Foreskin keratinocyte (primary cell): ENCODE measurements at places on chromosomes 13 and 19. TPM values are rescaled to one million over a fixed set of nuclear protein-coding genes. Genes with fewer than 3 reads are reported as not detected.

GRCh38 chr13:98014766-98015165, 61.3 kb downstream of the IPO5 start:
- peak; percentile 33 for DNase-seq

GRCh38 chr13:36131931-36132297, 732 bp upstream of the DCLK1 start:
- no peak for DNase-seq

DNA sequence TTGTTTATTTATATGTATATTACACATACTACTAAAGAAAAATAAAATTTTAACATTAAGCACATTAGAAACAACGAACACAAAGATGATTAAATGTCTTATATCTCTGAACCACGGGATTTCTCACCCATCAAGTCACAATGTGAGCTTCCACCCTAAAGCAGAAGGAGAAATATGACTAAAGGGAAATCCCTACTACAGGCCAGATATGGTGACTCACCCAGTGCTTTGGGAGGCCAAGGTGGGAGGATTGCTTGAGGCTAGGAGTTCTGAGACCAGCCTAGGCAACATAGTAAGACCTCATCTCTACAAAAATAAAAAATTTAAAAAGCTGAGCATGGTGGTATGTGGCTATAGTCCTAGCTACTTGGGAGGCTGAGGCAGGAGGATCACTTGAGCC, 24.6 kb downstream of the DCT start:
- DNase-seq: peak; percentile 11

DNA sequence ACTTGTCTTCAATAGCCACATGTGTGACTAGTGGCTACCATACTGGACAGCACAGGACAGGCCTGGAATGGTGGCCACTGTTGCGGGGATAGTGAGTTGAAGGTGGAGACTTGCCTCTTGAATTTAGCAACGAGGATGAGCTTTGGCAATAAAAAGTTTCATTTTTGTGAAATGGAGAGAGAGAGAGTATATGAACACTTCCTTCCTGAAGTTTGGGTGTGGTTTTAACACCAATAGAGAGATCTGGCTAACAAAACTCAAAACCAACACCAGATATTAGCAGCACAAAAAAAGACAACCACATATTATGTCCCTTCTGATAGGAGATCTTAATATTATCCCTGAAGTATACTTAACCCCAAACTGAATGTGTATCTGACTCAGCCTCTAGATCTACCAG, 6.3 kb upstream of the LRFN3 start:
- no peak for DNase-seq

Gene THSD8
- 9.3 and 14.7 TPM in 2 replicates for total RNA-seq

- no peak for DNase-seq
Observed at GRCh38 chr19:35692010-35692409, 12.3 kb upstream of the ZBTB32 start.

Gene RUBCNL
- 0.10 TPM in 1 of 2 replicates, not detected in the other for total RNA-seq

GRCh38 chr13:54029226-54029625, 1000.6 kb downstream of the OLFM4 start:
- peak; percentile 64 for DNase-seq

GRCh38 chr13:94093652-94094315, 385.7 kb downstream of the DCT start:
- no peak for DNase-seq

- DNase-seq: no peak
Observed at GRCh38 chr13:21528616-21529015, 69.5 kb upstream of the ZDHHC20 start.

Gene IGFL3
- total RNA-seq: 2.3 and 5.2 TPM in 2 replicates

Gene TEX29
- total RNA-seq: not detected in 2 replicates

DNA sequence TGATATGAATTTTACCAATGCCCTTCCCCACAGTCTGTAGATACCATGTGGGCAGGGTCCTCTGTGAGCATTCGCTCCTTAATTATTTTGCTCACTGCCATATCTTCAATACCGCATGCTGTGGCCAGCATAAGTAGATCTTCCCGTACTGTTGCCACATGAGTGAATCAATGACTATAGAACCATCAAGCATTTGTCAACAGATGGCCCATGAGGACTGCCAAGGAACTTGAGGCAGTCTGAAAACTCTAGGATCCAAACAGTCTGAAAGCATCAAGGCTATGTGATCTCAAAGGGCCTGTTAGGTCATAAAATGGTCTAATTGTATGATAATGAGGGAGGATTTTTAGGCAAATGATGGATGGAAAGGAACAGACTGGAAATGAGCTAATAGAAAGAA, 27.4 kb upstream of the GPR12 start:
- DNase-seq: no peak

DNA sequence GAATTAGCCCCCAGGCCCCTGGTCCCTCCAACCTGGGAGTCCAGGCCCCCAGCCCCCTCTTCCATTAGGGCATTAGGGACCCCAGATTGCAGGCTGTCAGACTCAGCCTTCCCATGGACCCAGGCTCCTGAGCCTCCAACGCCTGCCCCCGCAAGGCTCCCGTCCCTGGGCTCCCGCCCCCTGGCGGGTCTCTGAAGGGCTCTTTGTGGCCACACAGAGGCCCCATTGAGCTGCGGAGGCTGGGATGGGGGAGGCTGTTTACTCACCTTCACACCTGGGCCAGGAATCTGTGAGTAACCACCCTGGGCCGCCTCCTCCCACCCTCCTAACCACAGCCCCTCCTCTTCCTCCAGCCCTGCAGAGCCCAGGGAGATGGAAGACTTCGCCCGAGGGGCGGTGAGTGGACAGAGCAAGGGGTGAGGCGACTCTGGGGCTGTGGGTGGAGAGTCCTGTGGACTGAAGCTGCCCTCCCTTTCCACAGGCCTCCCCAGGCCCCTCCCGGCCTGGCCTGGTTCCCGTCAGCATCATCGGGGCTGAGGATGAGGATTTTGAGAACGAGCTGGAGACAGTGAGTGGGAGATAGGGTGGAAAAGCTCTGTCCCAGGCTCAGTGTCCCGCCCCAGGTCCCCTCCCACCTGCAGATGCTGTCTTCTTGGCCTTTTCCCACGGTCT, 4.9 kb downstream of the ARHGEF1 start:
- peak; percentile 89 for DNase-seq
